ENCODE measurements at places on chromosomes 1 and 21. TPM values are rescaled to one million over a fixed set of nuclear protein-coding genes. Genes with fewer than 3 reads are reported as not detected.

LCE2C gene
- total RNA-seq = not detected

CFAP107 gene
- total RNA-seq = not detected

LCE1D gene
- total RNA-seq = not detected

OPRD1 gene
- not detected for total RNA-seq

MPZ gene
- 2.2 TPM for total RNA-seq

MPL gene
- not detected for total RNA-seq

SPATA45 gene
- total RNA-seq = not detected

NTNG1 gene
- total RNA-seq = 1.3 TPM

ARID1A gene
- total RNA-seq = 29.9 TPM

HPDL gene
- total RNA-seq = 8.5 TPM

PSMA5 gene
- 42.0 TPM for total RNA-seq

ADGRB2 gene
- total RNA-seq = 1.4 TPM

TINAGL1 gene
- 279 TPM for total RNA-seq

CENPL gene
- 6.8 TPM for total RNA-seq

S100A2 gene
- 5,324 TPM for total RNA-seq

OLFML3 gene
- total RNA-seq = 0.65 TPM

Measured in airway epithelial cell (primary cell).